ENCODE measurements at places on chromosomes 13 and 19. TPM values are rescaled to one million over a fixed set of nuclear protein-coding genes. Genes with fewer than 3 reads are reported as not detected.

- no peak overlapping the region for H3K27ac ChIP-seq
- peaks cover 9% of the 10 kb centered on the region for H3K4me1 ChIP-seq
- no peak overlapping the region for H3K4me3 ChIP-seq
These were observed 19.7 kb downstream of the BRSK1 start for GRCh38 chr19:55303477-55303876.

DNA sequence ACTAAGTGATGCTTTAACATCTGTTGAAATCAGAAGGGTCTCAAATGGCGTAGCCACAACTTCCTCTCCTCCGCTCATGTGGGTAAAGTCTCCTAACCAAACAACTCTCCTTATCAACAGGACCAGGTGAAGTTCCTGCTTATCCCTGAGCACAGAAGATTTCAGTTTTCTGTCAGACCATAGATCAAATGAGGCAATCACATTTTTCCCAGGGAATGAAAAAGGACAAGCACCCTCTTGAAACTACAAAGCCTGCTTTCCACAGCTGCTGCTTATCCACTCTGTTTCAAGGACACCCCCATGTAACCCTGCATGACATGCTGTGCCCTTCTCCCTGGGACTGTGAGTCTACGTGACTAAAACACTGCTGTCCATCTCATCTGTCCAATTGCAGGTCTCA lies 788.3 kb upstream of the SLITRK5 start:
- H3K4me1 ChIP-seq: peaks cover 8% of the 10 kb centered on the region
- H3K27me3 ChIP-seq: peaks cover 1% of the 10 kb centered on the region
- H3K4me3 ChIP-seq: no peak overlapping the region
- no peak for DNase-seq

The PCDH17 gene
- 40.2 TPM for total RNA-seq

The SEMA6B gene
- 43.7 TPM for total RNA-seq

DNA sequence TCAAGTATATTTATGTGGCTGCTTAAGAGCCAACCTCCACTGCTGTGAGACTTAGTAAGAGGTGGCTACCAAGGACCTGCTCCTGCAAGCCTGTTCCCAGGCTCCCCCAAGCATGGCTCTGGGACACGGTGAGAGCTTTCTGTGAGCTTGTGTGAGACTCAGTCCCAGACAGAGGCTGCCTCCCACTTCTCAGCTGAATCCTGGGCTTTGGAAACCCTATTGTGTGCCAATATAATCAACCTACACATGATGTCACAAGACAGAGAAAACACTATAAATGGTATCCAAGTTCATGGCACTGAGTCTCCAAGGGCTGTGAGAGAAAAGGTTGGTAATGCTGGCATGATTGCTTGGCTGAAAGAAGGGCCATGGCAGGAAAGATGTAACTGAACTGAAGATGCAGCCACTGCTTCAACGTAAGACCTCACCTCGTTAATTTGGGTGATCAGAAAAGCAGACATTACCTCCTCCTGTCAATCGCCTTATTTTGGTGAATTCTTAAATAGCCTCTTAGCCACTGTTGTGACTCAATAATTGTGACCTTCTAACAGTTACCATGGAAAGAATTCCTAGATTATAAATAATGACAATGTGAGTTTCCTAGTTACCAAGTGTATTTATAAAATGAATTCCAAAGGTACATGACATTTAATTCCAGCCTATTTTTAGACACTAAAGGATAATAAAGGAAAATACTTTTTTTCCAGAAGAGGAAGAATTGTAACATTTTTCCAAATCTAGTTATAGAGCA lies 332.0 kb downstream of the IRS2 start:
- H3K4me3 ChIP-seq: no peak overlapping the region
- H3K36me3 ChIP-seq: peaks cover 6% of the 10 kb centered on the region
- DNase-seq: no peak
- H3K27me3 ChIP-seq: no peaks in the 10 kb centered on the region

DNA sequence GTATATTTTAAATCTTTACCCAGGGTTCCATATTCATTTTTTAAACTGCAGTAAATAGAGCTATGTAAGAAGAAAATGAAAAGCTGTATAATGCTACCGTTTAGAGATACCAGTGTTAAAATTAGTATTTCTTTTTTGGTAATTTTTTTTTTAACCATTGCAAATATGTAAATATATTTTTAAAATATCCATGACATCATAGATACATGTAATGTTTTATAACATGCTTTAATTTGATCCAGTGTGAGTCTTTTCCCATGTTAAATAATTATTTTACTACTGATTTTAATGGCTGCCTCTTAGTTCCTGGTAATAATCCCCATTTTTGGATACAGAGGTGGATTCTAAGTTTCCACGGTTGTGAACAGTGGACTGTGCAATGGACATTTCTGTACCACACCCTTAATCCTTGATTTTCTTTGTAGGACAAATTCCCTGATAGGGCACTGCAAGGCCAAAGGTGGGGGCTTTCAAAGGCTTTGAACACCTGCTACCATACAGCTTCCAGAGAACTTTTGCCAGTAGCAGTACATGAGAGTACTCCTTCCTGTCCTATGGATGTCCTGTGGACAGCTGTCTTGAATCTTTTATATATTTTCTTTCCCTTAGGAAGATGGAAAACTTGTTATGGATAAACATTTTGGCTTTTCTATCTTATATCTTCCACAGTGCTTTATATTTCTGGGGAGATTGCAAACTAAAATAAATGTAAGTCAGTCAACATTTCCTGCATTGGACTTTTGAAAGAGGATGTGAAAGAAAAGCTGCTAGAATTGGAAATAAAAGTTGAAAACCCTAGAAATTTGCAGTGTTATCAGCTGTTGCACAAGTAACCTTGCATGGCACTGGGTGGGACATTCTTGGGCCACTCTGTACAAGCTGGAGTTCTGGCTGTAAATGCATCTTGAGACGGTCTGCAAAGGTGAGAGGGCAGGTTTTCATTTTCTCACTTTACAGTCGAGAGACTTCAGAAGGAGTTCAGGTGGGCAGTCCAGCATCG lies 46.8 kb downstream of the ARHGEF7 start:
- H3K4me3 ChIP-seq: no peak overlapping the region
- H3K27me3 ChIP-seq: no peaks in the 10 kb centered on the region
- H3K4me1 ChIP-seq: peaks cover 38% of the 10 kb centered on the region
- peaks cover 22% of the 10 kb centered on the region for H3K36me3 ChIP-seq
- no peak for DNase-seq

- no peak overlapping the region for H3K27ac ChIP-seq
- H3K27me3 ChIP-seq: no peaks in the 10 kb centered on the region
- H3K4me3 ChIP-seq: no peak overlapping the region
- H3K4me1 ChIP-seq: peaks cover 2% of the 10 kb centered on the region
These were observed 60.8 kb downstream of the TBC1D4 start for GRCh38 chr13:75421133-75421532.

The ZNF20 gene
- 6.2 TPM for total RNA-seq

The PDX1 gene
- total RNA-seq: 0.59 TPM

- no peak for DNase-seq
- no peak overlapping the region for H3K27ac ChIP-seq
- peaks cover 23% of the 10 kb centered on the region for H3K36me3 ChIP-seq
- no peak overlapping the region for H3K4me3 ChIP-seq
- no peaks in the 10 kb centered on the region for H3K4me1 ChIP-seq
These were observed 13.4 kb downstream of the THOP1 start for GRCh38 chr19:2798733-2799132.

- H3K27me3 ChIP-seq: no peaks in the 10 kb centered on the region
- no peak for DNase-seq
- H3K36me3 ChIP-seq: no peaks in the 10 kb centered on the region
- H3K4me3 ChIP-seq: no peak overlapping the region
- no peaks in the 10 kb centered on the region for H3K4me1 ChIP-seq
- H3K27ac ChIP-seq: no peak overlapping the region
These were observed 26.8 kb upstream of the ACOD1 start for GRCh38 chr13:76921516-76921915.

The FBXO17 gene
- total RNA-seq: 16.0 TPM

DNA sequence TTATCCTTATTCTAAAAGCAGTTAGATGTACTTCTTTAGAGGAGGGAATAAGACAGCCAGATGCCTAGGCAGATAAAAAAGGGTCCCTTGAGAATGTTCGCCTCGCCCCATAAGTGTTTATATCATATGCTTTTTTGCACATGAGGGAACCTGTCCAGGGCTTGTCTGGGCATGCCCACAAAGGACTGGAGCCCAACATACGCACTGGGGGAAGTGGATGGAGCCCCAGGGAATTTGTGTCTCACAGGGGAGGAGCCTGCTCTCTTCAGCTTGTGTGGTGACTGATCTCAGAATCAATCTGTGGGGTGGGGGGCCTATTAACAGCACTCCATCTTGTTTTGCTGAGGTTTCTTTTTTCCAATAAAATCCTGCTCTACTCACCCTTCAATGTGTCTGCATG lies 22.6 kb downstream of the MED4 start:
- peaks cover 90% of the 10 kb centered on the region for H3K36me3 ChIP-seq
- peak overlapping the region; percentile 81 for H3K4me3 ChIP-seq
- H3K4me1 ChIP-seq: peaks cover 10% of the 10 kb centered on the region
- no peak overlapping the region for H3K27ac ChIP-seq
- no peak for DNase-seq
- H3K27me3 ChIP-seq: no peaks in the 10 kb centered on the region

DNA sequence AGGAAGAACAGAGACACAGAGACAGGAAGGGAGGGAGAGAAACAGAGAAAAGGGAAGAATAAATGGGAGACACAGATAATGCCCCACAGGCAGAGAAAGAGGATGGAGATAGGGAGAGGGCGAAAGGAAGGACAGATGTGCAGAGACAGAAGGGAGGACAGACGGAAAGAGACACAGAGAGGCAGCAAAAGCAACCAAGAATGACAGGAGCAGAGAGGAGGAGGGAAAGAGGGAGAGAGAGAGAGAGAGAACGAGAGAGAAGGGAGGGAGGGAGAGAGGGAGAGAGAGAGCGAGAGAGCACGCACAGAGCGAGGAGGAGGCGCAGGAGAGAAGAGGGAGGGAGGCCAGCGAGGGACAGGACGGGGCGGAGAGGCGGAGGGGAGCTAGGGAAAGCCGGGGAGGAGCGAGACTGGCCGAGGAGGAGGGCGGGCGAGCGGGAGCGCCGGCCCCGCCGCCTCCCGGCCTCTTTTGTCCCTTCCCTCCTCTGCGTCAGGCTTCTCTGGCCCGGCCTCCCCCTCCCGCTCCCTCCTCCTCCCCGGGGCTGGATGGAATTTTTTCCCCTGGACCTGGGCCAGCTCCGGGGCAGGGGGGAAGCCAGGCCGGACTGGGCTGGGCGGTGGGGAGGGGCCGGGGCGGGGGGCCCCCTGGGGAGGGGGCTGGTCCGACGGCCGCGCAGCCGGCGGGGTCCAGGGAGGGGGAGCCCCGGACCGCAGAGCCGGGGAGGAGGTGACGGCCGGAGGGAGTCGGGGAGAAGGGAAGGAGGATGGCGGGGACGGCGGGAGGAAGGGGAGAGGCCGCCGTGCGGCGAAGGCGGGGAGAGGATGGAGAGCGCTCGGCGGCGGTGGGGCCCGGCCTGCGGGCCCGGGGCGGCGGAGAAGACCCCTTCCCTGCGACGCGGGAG lies 4.2 kb upstream of the SPACA6 start:
- H3K36me3 ChIP-seq: peaks cover 16% of the 10 kb centered on the region
- H3K4me1 ChIP-seq: peaks cover 31% of the 10 kb centered on the region
- H3K27ac ChIP-seq: peak overlapping the region; percentile 79

- peaks cover 34% of the 10 kb centered on the region for H3K4me1 ChIP-seq
- no peaks in the 10 kb centered on the region for H3K36me3 ChIP-seq
- peak overlapping the region; percentile 38 for H3K27ac ChIP-seq
- DNase-seq: peak; percentile 29
- peaks cover 2% of the 10 kb centered on the region for H3K27me3 ChIP-seq
- peak overlapping the region; percentile 18 for H3K4me3 ChIP-seq
These were observed 38.8 kb upstream of the ALOX5AP start for GRCh38 chr13:30696278-30697176.

The ZNF649 gene
- 17.2 TPM for total RNA-seq

DNA sequence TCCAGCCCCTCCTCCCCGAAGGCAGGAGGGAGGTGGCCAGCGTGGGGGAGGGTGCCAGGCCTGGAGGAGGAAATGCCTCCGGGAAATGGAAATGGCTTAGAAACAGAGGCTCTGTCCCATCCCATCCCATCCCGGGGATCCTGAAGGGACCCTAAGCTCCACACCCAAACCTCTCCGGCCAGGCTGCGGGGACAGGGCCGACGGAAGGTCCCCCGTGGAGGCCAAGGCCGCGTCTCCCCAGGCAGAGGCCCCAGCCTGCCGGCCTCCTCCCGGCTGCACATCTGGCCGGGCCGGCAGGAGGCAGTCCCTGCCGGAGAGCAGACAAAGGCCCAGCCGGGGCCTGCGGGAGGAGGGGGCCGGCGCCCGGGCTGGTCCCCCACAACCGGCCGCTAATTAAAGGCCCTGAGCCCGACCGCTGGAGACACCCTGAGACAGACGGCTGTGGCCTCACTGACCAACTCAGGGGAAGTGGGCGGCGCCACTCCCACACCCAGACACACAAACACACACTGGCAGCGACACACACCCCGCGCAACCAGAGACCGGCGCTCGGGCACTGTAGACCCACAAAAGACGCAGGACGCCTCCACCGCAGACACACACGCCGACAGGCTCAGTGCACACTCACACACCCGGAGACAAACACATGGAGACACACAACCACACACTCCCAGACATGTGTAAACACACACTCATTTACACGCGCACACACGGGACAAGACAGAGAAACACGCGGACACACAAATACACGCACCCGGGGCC lies 1.1 kb downstream of the ADAMTS10 start:
- peak overlapping the region; percentile 99 for H3K4me3 ChIP-seq
- peak; percentile 69 for DNase-seq
- peaks cover 33% of the 10 kb centered on the region for H3K36me3 ChIP-seq
- H3K27ac ChIP-seq: peak overlapping the region; percentile 89
- H3K27me3 ChIP-seq: peaks cover 24% of the 10 kb centered on the region
- H3K4me1 ChIP-seq: peaks cover 17% of the 10 kb centered on the region

- H3K27me3 ChIP-seq: peaks cover 3% of the 10 kb centered on the region
- no peak overlapping the region for H3K27ac ChIP-seq
- no peak for DNase-seq
These were observed 60.9 kb downstream of the LIG4 start for GRCh38 chr13:108154421-108154858.

The LPAR6 gene
- 98.0 TPM for total RNA-seq

DNA sequence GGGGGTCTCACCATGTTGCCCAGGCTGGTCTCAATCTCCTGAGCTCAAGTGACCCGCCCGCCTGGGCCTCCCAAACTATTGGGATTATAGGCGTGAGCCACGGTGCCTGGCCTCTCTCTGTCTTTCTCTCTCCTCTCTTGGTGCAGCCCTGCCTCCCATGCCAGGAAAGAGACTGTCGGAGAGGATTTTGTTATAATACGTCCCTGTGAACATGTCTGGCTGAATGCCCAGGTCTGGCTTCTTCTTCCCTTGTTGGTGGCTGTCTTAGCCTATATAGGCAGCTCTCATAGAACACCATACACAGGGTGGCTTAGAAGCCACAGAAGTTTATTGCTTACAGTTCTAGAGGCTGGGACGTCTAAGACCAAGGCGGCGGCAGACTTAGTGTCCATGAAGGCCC lies 46.4 kb downstream of the PEX11G start:
- no peak for DNase-seq
- no peak overlapping the region for H3K4me3 ChIP-seq
- no peak overlapping the region for H3K27ac ChIP-seq
- H3K4me1 ChIP-seq: no peaks in the 10 kb centered on the region
- no peaks in the 10 kb centered on the region for H3K27me3 ChIP-seq
- H3K36me3 ChIP-seq: peaks cover 25% of the 10 kb centered on the region
